ENCODE measurements at places on chromosomes 7 and 10.

DNA sequence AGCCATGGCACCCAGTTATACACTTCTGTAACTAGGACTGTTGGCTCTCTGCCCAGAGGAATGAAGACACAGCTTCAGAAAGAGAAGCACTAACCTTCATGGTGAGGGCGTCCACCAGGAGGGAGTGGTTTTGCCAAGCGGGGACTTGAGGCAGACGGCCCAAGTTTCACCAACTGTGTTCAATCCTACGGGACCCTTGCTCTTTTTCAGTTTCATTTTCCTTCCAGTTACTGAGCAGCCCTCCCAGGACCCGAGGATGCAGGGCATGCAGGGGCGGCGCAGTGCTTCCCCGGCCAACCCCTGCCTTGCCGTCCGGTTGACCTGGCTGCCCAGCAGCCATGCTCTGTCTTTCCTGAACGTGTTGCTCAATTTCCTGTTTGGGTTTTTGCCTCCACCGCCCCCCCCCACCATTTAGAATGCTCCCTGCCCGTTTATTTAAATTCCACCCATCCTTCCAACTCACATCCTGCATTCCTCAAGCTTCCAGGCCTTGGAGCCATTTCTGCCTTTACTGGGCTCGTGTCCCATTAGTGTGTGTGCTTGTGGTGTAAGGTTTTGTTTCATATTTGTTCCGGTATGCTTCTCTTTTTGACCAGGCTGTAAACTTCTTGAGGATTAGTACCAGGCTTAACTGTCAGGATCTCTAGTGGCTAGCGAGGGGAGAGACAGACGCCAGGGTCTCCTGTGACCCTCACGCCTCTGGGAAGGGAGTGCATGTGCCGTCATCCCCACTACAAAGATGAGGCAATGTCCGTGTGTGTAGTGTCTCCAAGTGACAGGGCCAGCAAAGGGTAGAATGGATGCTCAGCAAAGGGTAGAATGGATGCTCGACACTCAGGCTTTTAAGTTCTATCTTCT lies 31.6 kb downstream of the IL15RA start:
- DNase-seq: no peak

DNA sequence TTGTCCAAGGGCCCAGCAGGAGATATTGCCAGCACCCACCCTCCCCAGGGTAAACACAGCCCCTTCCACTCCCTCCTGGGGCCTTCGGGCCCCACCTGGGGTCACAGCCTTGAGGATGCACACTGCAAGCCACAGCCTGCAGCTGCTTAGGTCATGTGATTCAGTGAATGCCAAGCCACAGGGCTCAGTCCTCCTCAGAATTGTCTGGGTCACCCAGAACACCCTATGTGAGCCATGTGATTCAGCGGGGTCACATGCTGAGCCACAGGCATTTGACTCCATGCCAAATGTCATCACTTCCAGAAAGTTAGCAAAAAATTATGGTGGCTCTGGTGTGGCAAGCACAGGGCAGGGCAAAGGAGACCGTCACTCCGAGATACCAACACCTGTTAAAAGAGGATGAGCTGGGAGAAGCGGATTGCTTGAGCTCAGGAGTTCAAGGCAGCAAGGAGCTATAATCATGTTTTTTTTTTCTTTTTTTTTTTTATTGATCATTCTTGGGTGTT lies 17.2 kb upstream of the PSAP start:
- DNase-seq: no peak

- no peak for DNase-seq
Measured at GRCh38 chr7:101185258-101185839, 5.3 kb upstream of the NAT16 start.

- no peak for DNase-seq
Measured at GRCh38 chr7:17230099-17230807, 68.2 kb upstream of the AHR start.

DNA sequence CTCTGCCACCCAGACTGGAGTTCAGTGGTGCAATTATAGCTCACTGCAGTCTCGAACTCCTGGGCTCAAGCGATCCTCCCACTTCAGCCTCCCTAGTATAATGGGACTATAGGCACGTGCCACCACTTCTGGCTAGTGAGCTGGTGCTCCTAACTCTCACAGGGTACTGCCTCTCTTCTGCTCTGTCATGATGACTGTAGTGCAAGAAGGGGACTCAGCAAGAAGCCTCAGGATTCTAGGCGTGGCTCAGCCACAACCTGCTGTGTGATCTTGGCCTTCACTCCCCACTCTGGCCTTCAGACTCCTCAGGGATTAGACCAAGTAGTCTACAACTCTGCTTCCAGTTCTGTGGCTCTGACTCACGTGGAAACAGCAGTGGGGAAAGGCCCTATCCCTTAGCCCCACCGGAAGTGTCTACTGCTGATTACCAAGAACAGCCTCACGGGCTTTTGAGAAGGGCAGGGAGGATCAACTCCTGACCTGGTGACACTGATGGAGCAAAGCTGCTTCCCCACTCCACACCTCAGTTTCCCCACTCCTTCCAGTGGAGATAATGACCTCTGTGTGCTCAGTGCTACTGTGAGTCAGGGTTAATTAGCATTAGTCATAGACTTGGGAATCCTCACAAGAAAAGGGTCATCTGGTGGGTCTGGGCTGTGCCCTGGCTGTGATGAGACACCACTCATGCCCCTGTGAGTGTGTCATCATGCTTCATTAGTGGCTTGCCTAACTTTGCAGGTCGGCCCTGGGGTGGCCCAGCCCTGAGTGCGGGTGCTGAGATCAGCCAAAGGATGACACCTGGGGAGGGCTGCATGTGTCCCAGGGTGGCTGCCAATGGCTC lies 41.1 kb downstream of the ZC3HC1 start:
- DNase-seq: no peak

GRCh38 chr7:139571651-139572050 lies 48.2 kb downstream of the CLEC2L start:
- DNase-seq: no peak

- no peak for DNase-seq
Measured at GRCh38 chr10:72597897-72598296, 28.0 kb downstream of the MICU1 start.

- no peak for DNase-seq
Measured at GRCh38 chr10:28684157-28684985, 7.0 kb downstream of the BAMBI start.

DNA sequence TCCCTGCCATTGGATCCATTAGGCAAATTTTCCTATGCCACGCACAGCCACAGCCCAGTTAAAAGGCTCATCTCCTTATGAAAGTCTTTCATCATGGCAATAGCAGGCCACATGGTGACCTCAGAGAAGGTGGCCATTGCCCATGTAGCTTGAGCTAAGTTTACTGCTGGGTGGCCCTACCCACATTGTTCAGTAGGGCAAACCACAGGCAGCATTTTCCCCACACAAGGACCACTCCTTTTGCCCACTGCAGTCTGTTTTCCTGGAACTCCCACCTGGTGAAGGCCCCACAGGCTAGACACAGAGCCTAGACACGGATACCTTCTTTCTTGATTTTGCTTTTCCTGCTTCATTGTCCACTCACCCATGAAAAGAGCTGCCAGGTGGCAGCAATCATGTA lies 101.5 kb upstream of the NPVF start:
- DNase-seq: no peak

DNA sequence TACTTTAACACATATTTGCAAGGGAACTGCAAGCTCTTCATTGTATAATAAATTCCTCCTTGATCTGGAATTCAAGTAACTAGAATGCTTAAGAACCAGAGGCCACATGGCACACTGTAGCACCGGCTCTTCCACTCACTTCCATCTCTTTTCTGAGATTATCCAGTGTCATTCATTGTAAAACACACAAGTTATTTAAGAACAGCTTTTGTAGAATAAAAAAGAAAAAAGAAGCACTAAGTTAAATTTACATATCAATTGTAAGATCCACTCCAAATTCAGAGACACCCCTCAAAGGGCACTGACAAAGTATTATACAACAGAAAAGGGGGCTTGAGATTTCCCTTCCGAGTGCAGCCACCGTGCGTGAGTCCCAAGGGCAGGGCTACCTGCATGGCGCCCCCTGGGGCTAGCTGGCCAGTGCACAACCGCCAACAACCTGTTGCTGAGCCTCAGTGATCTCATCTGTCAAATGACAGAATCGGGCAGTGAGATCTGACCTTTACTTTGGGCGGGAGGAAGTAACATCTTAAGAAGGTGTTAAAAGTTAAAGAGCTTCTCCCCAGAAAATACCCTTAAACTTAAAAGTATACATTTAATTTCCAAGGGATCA lies 12.5 kb downstream of the GLI3 start:
- DNase-seq: no peak

DNA sequence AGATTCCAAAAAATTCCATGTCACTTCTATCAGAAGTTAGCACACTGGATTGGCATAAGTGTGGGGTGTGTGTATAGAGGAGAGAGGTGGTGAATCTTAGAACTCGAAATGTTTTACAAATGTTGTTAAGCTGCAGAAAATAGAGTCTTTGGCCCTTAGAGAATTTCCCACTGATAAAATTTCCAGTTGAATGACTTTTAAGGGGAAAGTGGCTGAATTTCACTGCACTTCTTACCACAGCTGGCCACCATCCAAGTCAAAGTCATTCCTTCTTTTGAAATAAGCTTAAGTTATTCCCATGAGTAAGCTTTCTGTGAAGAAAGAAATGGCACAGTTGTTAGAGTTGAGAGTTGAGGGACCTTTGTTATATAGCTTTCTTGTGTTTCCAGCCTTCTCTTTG lies 13.9 kb downstream of the VCL start:
- DNase-seq: no peak

DNA sequence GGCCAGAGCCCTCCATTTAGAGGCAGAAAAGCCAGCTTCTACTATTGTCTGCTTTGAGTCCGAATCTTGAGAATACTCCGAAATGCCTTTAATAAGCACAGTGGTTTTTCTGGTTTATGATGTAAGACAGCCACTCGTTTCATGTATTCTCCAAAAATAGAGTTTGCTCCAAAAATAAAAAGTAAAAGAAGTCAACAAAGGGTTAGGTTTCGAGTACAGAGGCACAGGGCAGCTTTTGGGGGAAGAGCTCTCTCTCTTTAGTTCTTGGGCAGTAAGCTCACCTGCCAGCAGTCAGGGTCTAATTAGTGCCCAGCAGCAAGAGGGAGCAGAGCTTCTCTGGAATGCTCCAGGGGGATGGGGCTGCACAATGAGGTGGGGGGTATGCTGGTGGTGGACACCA lies 20.2 kb downstream of the CREB3L2 start:
- no peak for DNase-seq

DNA sequence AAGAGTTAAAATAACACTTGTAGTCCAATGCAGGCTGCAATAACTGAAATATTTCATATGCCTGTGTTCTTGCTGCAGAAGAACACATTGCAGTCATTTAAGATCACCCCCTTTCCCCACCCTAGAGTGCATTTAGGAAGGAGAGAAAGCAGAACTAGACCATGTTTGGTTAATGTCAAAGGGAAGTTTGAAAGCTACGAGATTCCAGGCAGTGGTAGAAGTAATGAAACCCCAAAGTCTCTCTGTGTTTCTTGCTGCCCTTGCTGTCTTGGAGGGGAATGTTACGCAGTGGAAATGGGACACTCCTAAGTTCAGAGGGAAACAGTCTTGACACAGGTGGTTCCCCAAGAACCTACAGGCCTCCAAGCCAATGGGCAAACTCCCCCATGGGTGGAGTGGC lies 242.9 kb downstream of the PTEN start:
- DNase-seq: no peak

DNA sequence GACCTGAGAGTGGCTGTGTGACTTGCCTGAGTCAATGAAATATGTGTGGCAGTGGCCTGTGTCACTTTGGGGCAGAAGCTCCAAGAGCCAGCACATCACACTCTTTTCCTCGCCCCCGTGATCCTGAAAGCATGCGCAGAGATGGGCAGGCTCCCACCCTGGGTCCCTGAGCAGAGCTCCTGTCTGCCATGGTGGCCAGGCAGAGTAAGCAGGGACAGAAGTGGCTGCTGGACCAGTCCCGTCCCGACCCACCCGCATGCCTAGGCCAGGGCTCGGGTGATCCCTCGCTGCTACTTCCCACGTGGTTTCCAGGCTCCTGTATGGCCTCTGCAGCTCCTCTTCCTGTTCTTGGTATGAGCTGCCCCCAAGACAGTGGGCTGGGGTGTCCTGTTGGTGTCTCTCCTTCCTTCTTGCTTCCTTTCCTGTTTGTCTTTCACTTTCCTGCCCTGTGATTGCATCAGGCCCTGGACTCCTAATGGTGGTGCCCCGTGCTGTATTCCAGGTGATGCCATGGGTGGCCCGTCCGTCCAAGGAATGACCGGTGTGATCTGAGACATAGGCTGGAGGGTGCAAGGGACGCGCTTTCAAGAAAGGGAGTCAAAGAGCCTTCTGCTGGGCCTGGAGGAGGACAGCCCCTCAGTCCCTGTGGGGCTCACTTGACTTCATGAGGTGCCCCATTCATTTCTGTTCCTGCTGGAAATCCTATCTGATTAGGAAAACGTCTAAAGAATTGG lies 71.4 kb upstream of the SHH start:
- DNase-seq: no peak

DNA sequence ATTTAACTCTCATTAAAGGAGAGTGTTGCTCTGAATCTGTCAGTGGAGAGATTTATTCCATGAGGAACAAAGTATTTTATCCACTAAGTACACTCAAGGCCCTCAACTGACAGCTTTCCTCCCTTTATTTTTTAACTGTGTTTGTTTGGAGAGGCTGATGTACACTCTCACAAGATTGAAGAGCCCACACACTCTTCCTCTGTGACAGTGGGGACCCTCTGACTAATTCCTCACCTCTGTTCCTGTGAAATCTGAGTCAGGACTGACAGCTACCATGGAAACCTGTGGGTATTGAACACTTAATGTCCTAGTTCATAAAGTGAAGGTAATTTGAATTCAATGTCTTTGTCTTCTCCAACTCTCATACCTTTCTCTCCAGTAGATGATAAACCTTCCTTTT lies 189.8 kb upstream of the PITRM1 start:
- DNase-seq: no peak

DNA sequence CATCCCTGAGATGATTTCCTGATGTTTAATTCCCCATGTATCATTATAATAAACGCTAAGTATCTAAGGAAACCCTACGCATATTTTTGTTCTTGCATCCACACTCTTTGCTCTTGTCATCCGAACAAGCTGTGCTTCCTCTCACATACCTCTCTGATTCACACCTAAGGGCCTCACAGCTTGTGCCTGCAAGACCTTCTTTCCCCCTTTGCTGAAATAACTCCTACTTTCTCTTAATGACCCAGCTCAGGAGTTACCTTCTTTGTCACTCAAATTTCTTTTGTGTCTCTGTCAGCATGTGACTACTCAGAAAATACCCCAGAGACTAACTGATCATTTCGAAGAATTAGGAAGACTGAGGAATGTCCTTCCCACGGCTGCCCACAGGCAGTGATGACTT lies 209.3 kb upstream of the IMMP2L start:
- no peak for DNase-seq
